ENCODE measurements at places on chromosomes 5 and 9.

- peak; percentile 63 for DNase-seq
Measured at GRCh38 chr5:134555890-134556311, 30.4 kb downstream of the JADE2 start.

DNA sequence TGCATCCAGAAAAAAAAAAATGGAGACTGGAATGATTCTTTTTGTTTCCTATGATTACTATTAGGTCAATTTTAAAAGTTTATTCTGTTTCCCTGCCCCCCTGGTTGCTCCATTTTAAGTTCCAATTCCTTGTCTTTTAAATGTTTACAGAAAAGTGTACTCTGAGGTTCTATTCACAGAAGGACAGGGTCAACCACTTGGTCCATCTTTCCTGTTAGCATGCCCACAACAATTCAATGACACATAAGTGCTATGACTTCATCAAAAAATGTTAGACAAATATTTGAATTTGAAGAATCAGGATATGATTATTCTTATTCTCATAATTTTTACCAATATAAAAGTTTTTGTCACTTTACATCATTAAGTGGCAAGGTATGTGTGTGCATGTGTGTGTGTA lies 123.7 kb downstream of the PDE4D start:
- DNase-seq = no peak

- no peak for DNase-seq
Measured at GRCh38 chr9:91604451-91605179, 181.0 kb upstream of the NFIL3 start.

GRCh38 chr5:173699966-173700365 lies 83.5 kb upstream of the BOD1 start:
- DNase-seq = no peak

DNA sequence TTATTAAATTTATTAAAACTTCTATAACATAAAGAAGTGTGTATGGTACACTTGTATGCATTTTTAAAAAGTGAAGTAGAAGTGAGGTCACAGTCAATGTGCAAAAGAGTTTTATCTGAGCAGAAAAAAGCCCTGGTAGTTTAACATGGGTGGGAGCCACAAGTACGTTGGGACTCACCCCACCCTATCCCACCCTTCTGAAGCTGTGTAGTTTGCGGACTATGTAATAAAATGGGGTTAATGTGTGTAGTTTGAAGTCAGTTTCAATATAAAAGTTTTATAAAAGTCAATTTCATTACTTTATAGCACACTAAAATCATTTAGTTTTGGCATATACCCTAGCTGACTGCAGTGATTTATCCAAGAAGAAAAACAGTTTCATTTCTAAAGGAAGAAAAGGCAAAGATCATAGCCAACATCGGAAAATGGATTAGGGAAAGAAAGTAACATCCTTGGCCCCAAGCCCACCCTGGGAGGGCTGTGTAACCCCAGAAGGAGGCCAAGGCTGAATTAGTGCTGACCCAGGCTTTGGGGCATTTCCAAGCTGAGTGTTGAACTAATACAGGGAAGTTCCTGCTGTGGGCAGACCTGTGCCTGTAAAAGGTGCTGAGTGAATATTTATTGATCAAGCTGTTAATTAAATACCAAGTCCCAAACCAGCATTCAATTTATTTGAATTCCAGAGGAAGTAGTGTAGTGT lies 398.6 kb upstream of the ADAMTSL1 start:
- DNase-seq = no peak

- no peak for DNase-seq
Measured at GRCh38 chr5:143755966-143756365, 56.0 kb upstream of the HMHB1 start.

- DNase-seq = no peak
Measured at GRCh38 chr9:114434878-114435311, 47.1 kb upstream of the AKNA start.

DNA sequence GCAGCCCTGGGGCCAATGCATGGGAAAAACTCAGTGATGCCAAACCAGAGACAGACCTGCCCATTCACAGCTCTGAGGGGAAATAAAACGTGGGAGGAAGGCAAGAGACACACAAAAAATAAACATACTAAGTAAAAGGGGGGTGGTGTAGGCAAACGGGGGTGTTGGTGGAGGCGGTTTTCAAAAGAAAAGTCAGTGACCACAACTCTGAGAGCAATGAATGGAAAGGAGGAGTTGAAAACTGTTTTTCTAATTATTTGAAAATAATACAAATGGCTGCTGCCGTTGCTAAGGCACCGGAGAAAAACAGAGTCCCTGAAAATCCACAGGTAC lies 293.5 kb downstream of the EFNA5 start:
- no peak for DNase-seq

DNA sequence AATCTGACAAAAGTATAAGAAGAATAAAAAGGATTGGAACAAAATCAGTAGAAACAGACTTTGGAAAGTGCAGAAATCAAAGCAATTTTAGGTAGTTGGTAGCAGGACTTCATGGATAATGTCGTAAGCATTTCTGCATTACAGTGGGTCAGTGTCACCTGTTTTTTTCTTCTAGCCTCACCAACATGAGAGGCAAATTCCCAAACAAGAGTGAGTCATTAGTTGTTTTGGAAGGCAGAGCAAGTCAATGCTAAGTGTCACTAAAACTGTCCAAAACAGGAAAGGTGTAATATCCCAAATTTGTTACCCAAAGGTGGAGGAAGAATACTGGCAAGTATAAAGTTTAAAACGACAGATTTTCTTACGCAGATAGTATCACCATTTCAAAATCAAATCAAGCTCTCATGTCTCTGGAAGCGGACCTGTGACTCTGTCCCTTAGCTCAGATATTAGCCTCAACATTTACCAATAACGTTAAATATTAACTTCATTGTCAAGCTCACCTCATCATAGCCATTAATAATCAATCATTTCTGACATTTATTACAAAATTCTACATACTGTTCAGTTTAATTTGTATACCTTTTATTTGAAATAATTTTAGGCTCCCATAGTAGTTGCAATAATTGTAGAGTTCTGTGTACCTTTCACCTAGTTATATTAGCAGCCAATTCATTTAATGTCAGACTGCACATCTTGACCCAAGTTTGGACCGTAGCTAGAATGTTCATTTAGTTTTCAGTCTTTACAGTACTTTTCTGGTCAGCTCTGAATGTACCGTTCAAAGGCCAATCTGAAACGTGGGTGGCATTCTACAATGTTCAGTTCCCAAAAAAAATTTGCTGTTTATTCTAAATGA lies 901.2 kb upstream of the COX7C start:
- no peak for DNase-seq

DNA sequence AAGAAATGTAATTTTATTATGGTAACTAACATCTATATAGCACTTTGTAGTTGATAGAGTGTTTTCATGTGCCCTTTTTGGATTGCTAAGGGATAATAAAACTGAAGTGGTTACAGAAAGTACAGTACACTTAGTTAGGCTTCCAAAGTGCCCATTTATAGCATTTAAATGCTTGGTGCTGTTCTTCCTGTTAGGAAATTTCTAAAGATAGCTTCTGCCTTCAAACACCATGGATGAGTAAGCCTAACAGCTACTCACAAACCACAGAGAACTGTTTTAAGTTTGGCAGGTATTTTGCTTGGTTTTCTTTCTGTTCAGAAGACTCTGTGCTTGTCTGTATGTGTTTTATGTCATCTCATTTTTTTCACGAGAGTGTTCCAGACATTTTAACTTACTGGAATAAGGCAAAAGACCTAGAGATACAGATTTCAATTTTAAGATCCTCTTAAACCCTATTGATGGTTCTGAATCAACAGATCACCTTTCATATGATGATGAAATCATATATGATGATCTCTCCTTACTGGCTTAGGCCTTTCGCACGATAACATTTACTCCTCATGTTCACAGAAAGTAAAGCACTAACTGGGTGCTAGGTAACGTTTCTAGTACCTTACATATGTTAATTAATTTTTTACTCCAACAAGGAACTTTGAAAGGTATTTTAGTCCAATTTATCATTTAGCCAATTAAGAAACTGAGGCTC lies 4.4 kb downstream of the RIMOC1 start:
- DNase-seq = no peak

DNA sequence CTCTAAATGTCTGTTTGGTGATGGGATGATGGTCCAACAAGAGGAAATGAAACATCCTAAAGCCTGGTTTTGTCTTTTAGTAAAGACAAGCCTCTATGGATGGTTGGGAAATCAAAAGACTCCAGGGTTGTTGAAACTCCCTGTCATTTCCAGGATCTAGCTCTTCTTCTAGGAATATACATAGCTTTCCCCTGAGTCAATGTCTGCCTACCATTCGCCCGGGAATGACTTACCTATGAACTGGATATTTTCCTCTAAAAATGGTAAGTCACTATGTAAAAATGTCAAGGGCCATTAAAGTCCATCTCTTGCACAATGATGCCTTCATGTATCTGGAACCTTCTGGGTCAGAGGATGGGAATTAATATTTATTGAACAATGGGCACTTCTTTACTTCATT lies 11.1 kb upstream of the KIF12 start:
- DNase-seq = no peak

DNA sequence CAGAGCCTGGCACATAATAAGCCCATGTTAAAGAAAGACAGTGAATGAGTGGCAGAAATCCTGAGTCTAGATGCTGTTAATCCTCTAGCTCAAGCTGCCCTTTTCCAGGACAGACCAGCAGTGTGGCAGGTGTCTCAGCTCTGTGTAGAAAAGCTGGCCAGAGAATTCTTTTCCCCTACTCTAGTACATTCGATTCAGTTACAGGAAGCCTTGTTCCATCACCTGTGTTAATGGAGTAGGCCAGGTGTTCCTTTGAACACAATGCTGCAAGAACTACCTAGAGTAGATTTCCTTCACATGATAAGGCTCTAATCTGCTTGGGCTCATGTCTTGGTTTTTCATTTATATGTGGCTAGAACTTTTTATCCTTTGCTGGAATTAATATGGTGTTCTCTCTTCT lies 52.5 kb downstream of the NUP214 start:
- no peak for DNase-seq

- no peak for DNase-seq
Measured at GRCh38 chr9:30591461-30591860, 1793.0 kb upstream of the ACO1 start.

- no peak for DNase-seq
Measured at GRCh38 chr5:9335269-9335668, 210.6 kb downstream of the SEMA5A start.

- DNase-seq = no peak
Measured at GRCh38 chr9:138101444-138102234, 224.1 kb downstream of the CACNA1B start.

Data from stimulated activated CD4-positive, alpha-beta T cell treated with anti-CD3 and anti-CD28 coated beads, Interleukin-1b, Interleukin-23, amount 100 ng/mL, for 1 hour (primary cell).